Motor neuron (in vitro differentiated cells): ENCODE measurements at places on chromosomes 2 and 18.

DNA sequence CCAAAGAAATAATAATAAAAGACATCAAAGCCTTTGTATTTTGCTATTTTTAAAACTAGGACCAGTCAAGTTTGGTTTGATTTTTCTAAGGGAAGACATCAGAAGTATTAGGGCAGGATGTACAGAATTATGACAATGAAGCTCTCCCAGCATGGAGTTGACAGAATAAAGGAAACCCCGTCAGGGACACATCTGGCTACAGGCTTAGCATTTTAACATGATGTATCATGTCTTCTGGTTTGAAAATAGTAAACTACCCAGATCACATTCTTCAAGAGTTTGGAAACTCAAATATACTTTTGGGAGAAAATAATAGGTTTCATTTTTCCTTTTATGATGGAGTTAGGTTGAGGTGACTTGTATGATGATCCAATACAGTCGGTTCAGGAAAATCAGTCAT lies 552.0 kb upstream of the CDH2 start:
- ATAC-seq = no peak

DNA sequence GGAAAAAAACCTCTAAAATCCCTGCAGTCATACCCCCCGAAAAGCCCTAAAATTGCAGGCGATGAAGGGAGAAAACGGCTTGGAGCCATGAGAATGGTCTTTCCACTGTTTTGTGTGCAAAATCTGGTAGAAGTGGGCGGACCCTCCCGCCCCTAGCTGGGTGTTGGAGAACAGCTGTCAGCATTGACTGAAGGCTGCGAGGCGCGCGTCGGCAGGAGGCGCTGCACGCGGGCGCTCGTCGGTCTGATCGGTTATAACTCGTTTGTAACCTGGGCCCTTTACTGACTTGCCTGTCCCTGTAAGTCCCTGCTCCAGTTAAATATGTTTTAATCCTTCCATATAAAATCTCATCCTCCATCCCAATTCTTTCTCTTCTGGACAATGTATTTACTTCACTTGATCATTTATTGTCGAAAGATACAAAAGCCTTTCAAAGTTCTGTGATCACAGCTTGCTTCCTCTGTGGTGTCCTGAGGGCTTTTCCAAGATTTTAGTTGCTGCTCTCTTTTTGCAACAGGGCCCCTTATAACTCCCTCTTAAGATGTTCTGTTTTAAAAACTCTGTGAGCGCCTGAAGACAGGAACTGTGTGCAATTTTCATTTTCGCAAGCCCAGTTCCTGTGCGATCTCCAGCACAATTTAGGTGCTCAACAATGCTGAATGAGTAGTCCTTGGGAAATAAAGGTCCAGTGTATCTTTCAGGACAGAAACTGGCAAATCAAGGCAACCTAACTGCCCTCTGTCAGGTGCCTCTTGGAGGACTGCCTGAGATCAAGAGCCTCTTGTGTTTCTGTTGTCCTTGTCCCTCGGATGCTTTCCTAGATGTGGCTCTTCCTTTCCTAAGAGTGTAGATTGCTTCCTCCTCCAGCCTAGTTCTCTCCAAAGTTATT lies 918 bp upstream of the HNRNPLL start:
- ATAC-seq = peak; percentile 58

DNA sequence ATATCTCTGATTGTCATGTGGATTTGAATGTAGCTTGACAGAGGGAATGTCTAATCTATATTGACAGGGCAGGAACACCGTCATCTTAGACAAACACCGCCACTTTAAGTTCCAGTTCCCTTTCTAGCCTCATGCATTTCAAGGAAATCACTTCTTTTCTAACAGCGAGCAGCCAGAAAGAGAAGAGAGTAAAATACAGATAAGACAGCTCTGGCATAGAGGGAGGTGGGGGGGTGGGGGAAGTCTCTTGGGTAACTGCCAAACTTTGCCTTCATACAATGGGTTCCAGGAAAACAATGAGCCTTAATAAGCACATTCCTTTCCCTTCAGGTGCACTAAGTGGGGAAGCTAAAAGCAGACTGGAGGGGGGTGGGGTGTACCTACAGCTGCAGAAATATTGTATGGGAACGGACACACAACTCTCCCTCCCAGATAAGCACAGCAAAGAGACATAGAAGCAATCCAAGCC lies 37.2 kb downstream of the CASP10 start:
- ATAC-seq = no peak

GRCh38 chr2:55399815-55400214 lies 19.8 kb downstream of the CCDC88A start:
- no peak for ATAC-seq

DNA sequence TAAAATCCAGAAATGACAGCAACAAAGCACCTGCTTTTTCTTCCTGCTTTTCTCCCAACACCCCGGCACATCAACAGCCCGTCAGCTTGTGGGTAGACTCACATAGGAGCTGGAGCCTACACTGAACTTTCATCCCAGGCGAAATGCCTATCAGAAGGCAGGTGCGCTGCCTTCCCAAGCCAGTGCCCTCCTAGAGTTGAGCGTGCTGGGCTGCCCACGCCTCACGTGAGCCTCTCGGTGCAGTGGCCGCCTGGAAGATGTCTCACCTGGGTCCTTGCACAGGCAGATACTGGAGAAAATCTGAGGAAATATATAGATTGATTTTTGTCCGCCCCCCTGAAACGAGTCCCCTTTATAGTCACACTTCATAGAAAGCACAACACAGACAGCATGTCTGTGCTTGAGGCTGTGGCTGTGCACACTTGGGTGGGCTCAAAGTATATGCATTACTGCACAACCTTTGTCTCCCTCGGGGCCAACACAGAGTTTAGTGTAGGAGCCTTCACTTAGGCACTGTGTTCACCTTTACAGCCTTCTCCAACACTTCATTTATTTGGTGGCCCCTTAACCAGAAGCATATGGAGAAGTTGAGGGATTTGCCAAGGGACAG lies 112.5 kb downstream of the SMAD7 start:
- ATAC-seq = no peak

GRCh38 chr2:19048593-19049266 lies 309.7 kb downstream of the OSR1 start:
- no peak for ATAC-seq

DNA sequence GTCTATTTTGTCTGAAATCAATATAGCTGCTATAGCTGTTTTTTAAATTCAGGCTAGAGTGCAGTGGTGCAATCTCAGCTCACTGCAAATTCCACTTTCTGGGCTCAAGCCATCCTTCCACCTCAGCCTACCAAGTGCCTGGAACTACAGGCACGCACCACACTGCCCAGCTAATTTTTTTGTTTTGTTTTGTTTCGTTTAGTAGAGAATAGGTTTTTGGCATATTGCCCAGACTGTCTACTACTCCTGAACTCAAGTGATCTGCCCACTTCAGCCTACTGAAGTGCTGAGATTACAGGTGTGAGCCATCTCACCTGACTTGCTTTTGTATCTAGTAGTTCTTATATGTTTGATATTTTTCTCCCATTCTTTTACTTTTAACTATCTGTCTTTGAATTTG lies 259.7 kb downstream of the CDH19 start:
- no peak for ATAC-seq

- ATAC-seq = no peak
Observed at GRCh38 chr2:21627938-21628337, 504.2 kb downstream of the TDRD15 start.

GRCh38 chr2:78417355-78417754 lies 608.1 kb upstream of the REG3G start:
- peak; percentile 96 for ATAC-seq

- no peak for ATAC-seq
Observed at GRCh38 chr2:166188084-166188483, 60.3 kb upstream of the SCN1A start.

GRCh38 chr2:27572998-27573429 lies 9.8 kb upstream of the ZNF512 start:
- no peak for ATAC-seq

DNA sequence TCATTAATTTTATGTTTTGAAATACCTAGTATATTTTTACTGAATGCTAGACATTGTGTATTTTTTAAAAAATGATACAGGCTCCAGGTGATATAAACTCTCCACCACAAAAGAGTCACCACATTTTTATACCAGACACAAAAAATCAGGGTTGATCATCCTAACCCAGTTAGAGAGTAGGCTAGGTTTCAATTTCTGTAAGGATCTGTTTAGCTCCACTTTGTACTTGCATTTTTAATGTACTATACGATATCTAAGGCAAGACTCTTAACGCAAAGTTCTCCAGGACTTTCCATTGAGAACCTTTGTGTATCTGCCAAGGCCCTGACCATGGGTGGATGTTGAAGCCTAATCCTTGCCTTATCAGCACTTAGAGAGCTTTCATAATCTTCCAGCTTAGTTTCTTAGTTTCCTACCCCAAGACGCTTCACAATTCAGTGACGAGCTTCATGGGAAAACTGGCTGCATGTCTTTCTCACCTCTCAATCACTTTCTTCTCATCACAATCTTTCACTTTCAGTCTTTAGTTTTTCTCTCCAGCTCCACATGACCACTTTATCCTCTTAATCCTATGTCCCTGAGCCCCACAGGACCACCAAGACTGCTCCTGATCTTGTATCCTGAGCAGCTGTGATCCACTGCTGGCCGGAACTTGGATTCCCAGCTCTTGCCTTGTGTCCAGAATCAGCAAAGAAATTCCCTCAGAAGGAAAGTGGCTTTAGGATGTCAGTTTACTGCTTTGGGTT lies 635.8 kb downstream of the RNF144A start:
- ATAC-seq = no peak

DNA sequence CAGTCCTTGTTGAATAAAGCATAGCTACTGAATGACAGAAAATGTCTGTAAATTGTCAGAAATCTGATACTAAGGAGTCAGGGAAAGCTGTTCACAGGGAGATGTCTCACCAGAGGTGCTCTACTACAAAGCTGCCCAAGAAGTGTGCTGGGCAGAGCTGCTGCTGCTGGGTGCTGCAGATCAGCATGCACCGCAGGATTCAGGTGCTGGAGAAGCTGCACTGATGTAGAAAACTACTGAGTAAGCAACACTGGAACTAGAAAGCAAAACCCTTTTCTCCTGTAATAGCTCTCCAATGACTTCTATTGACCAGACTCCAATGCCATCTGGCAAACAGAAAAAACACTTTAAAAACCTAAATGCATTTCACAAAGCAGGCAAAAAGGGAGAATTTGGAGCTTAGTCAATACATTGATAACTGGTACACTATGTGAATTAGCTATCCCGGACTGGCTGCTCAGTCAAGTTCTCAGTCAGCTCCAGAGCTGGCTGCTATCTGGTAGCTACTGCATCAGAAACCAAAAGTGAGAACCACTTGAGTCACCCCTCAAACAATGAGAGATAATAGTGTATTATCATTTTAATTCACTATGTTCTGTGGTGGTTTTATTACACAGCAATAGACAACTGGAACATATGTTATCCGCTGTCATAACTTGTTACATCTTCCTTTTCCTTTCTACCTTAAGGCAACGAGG lies 493.1 kb downstream of the CPS1 start:
- no peak for ATAC-seq

DNA sequence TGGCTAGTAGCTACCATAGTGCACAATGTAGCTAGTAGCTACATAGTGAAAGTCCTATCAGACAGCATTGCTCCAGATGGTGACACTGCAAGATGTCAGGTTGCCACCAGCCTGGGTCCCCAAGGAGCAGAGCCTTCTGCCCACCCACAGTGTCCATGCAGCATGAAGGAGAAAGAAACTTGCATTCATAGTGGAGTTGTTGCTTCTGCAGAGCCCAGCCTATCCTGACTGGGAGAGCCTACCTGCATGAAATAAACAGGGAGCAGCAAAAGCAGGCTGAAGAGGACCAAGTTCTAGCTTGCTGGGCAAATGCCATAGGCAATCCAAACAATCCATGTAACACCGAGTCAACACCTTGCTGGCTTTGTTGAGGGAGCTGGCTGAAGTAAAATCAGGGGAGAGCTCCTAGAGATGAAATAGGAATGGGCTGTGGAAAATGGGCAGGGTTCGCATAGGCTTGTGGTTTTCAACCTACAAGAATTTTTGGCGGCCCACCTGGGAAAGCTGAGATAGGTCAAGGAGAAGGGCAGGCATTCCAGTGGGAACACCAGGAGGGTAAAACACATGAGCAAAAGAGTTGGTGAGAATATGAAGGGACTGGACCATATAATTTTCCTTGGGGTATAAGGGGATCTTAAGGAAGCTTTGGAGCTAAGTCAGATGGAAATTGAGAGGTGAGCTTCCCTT lies 195.8 kb downstream of the CYP26B1 start:
- no peak for ATAC-seq

DNA sequence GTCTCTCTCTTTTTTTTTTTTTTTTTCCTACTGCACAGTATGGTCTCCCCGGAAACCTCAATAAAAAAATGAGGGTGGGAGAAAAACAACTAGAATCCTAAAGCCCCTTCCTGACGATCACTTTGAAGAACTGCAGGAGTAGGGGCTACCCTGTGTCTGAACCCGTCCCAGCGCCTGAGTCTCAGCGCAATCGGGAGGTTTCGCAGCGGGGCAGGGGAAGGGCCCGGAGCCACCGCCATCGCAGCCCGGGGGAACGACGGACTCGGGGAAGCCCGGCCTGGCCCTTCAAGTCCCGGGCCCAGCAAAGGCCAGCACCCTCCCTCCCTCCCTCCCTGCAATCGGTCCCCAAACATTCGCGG lies 411 bp downstream of the NARS1 start:
- peak; percentile 26 for ATAC-seq

GRCh38 chr2:102386004-102386403 lies 30.4 kb downstream of the IL18R1 start:
- ATAC-seq = no peak

DNA sequence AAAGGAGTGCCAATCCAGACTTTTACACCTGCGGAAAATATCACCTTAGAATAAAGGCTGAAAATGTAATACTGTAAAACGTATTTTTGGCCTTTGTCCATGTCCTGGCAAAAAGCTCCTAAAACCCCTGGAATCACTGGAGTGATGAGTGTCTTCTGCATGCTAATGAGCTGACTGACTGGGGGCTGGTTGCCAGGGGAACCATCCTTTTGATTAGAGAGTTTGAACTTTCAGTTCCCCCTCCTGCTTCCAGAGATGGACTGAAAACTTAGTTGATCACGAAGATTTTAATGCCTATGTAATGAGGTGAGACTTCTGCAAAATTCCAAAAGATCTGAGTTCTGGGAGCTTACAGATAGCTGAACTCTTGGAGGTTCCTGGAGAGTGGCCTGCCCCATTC lies 20.5 kb downstream of the PUM2 start:
- no peak for ATAC-seq

DNA sequence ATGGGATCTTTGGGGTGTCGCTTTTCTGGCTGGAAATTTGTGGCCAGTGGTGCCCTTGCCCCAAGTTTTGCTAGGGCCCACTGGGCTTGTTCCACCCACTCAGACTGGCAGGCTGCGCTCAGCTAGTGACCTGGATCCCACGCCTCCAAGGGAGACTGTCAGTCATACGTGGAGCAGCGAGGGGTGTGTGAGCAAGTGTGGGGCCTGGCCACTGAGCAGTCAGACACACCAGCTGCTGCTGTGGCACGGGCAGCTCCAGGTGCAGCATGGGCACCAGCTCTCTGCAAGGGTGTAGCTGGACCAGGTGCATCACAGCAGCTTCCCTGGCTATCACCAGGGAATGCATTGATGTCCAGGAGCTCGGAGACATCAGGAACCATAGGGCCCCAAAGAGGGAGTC lies 327.0 kb downstream of the NR4A2 start:
- no peak for ATAC-seq

- peak; percentile 35 for ATAC-seq
Observed at GRCh38 chr2:13091455-13091854, 374.7 kb downstream of the TRIB2 start.
